H1 (cell line): ENCODE measurements at places on chromosomes 4 and X. TPM values are rescaled to one million over a fixed set of nuclear protein-coding genes. Genes with fewer than 3 reads are reported as not detected.

Gene TXK
- not detected in 2 replicates for total RNA-seq

Gene PPEF2
- not detected in 2 replicates for total RNA-seq

Gene CEP44
- total RNA-seq: 15.6 and 17.1 TPM in 2 replicates

GRCh38 chr4:15457406-15458201 lies 12.1 kb upstream of the CC2D2A start:
- no peak for DNase-seq
- H3K27ac ChIP-seq: no peak overlapping the region
- H3K36me3 ChIP-seq: no peaks in the 10 kb centered on the region
- no peaks in the 10 kb centered on the region for H3K4me1 ChIP-seq
- no peaks in the 10 kb centered on the region for H3K27me3 ChIP-seq

GRCh38 chrX:16464369-16464768 lies 185.6 kb upstream of the S100G start:
- peaks cover 4% of the 10 kb centered on the region for H3K4me1 ChIP-seq
- no peaks in the 10 kb centered on the region for H3K36me3 ChIP-seq
- H3K27me3 ChIP-seq: no peaks in the 10 kb centered on the region
- no peak overlapping the region; the same call in 1 of the 2 replicates for H3K27ac ChIP-seq

GRCh38 chr4:94531991-94532789 lies 80.4 kb downstream of the PDLIM5 start:
- H3K4me1 ChIP-seq: peaks cover 21% of the 10 kb centered on the region
- no peak overlapping the region for H3K4me3 ChIP-seq
- DNase-seq: no peak

- no peaks in the 10 kb centered on the region for H3K36me3 ChIP-seq
- H3K27me3 ChIP-seq: no peaks in the 10 kb centered on the region
- H3K4me3 ChIP-seq: peak overlapping the region; percentile 69
- peaks cover 6% of the 10 kb centered on the region for H3K4me1 ChIP-seq
Observed at GRCh38 chr4:102345795-102346100, 466 bp upstream of the SLC39A8 start.

- H3K27ac ChIP-seq: no peak overlapping the region
- no peaks in the 10 kb centered on the region for H3K27me3 ChIP-seq
- no peaks in the 10 kb centered on the region for H3K36me3 ChIP-seq
- DNase-seq: no peak
- no peaks in the 10 kb centered on the region for H3K4me1 ChIP-seq
- no peak overlapping the region for H3K4me3 ChIP-seq
Observed at GRCh38 chr4:122584519-122584918, 36.3 kb downstream of the IL21 start.

DNA sequence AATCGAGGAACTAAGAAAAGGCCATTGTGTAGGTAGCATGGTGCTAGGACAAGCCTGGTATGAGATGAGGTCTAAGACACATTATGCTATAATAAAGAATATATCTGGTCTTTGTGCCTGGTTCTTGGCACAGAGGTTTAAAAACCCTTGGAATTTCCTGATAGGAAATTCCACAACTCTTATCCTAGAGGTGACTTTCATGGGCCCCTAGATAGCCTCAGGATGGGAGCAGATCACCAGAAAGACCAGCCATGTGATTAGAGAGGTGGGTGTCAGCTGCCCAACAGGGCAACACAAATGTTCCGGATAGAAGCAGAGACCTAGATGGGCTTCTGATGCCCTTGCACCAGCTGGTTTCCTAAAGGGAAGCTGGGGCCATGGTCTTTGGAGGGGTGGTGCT lies 107.2 kb downstream of the SCD5 start:
- peak; percentile 7 for DNase-seq
- H3K4me3 ChIP-seq: no peak overlapping the region
- H3K27ac ChIP-seq: no peak overlapping the region
- no peaks in the 10 kb centered on the region for H3K27me3 ChIP-seq
- no peaks in the 10 kb centered on the region for H3K36me3 ChIP-seq
- H3K4me1 ChIP-seq: no peaks in the 10 kb centered on the region

- no peak for DNase-seq
- no peaks in the 10 kb centered on the region for H3K36me3 ChIP-seq
- no peaks in the 10 kb centered on the region for H3K4me1 ChIP-seq
- no peak overlapping the region for H3K4me3 ChIP-seq
- H3K27me3 ChIP-seq: no peaks in the 10 kb centered on the region
Observed at GRCh38 chr4:6085028-6085690, 66.9 kb upstream of the C4orf50 start.

DNA sequence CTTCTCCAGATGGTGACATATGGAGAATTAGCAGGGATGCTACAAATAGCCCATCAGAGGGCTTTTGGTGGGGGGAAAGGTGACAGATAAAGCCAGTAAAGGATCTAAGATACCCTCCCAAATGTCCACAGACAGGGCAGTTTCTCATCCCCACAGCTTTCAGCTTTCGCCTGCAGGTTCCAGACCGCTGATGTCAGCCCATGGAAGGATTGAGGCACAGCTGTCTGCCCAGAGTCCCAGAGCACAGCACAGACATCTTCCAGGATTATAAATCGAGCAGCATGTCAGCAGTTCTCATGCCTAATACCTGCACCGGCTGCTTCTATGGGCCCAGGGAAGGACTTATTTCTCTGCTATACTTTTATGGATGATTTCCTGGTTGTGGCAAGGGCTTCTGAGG lies 96.7 kb upstream of the MXRA5 start:
- no peaks in the 10 kb centered on the region for H3K36me3 ChIP-seq
- no peaks in the 10 kb centered on the region for H3K4me1 ChIP-seq
- no peaks in the 10 kb centered on the region for H3K27me3 ChIP-seq
- DNase-seq: no peak
